ENCODE measurements at places on chromosomes 13 and 19.

DNA sequence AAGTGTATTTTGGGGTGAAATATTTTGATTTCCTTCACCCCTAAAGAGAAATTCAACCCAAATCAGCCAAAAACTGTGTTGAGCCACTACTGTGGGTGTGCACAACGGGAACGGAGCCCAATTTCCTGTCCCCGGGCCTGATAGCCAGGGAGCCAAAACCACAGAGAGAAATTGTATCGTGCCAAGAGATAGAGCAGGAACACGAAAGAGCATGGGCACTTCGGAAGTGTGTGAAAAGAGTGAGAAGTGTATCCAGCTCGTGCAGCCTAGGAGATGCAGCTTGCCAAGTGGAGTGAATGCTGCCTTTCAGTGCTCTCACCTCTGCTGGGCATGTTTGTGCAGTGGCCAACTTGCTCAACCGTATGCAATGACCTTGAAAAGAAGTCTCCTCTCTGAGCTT, 19.4 kb upstream of the PLEKHF1 start:
- no peak for DNase-seq

DNA sequence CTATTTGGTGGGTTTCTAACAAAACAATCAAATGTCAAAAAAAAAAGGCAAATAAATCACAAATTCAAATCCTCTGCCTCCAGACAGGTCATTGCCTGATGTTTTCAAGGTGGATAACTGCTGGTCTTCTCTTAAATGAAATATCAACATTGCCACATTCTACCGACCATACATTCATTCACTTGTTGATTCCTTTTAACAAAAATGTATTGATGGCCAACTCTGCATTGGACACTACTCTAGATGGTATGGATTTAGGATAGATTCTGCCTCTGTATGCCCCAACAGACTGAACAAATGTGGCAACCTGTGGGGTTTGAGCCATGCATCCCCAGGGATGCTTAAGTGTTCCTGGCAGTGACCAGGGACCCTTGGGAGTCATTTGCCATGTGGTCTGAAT, 87.6 kb upstream of the STK24 start:
- DNase-seq = no peak

DNA sequence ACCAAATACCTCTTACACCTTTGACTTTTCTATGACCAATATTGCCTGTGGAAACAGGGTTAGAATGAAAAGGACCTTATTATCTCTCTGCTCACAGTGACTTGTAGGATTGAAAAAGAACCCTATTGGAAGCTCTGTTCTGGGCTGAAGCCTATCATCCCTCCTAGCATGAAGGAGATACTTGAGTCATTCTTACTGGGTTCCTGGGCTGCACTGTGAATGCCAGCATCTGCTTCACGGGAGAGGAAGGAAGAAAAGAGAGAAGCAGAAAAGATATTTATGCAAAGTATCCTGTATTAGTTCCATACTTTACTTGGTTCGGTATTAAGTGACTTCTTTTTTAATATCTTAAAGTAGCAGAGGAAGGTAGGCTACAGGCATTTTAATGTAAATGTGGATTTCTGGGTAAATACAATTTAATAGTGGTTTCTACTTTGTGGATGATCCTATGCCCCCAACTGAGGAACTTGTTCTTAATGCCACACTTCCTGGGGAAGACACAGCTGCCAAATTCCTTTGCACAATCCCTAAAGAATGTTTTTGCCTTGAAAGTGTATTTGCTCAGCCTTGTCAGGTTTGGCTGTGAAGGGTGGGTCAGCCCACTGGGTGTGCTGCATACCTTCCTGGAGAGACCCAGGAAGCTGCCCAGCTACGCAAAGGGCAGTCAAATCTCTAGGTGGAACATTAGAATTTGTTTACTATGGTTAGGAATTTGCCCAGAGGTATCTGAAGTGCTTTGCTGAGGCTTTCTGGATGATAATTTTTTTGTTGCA, 13.7 kb upstream of the SCEL start:
- DNase-seq = no peak

DNA sequence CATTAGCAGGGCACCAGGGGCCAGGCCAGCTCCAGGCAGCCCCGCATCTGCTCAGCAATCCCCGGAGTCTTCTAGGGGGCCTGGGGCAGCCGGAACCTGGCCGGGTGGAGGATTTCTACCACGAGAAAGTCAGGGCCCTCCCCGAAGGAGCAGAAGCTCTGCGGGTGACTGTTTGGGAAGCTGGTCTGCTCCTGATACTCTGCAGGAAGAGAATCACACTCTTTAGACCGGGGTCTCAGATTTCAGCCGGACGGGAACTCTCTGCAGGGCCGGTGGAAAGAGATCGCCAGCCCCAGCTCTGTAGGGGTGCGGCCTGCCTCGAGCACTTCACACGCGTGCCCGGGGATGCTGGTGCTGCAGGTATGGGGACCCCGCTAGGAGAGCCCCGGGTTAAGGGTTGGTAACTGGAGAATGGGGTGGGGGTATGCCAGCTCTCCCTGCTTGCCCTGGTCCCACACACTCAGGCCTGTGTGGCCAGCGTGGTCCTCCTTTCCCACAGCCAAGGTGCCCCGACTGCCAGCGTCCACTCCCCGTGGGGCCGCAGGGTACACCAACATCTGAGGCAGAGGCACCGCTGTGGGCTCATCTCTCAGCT, 20.1 kb downstream of the RASA3 start:
- no peak for DNase-seq

DNA sequence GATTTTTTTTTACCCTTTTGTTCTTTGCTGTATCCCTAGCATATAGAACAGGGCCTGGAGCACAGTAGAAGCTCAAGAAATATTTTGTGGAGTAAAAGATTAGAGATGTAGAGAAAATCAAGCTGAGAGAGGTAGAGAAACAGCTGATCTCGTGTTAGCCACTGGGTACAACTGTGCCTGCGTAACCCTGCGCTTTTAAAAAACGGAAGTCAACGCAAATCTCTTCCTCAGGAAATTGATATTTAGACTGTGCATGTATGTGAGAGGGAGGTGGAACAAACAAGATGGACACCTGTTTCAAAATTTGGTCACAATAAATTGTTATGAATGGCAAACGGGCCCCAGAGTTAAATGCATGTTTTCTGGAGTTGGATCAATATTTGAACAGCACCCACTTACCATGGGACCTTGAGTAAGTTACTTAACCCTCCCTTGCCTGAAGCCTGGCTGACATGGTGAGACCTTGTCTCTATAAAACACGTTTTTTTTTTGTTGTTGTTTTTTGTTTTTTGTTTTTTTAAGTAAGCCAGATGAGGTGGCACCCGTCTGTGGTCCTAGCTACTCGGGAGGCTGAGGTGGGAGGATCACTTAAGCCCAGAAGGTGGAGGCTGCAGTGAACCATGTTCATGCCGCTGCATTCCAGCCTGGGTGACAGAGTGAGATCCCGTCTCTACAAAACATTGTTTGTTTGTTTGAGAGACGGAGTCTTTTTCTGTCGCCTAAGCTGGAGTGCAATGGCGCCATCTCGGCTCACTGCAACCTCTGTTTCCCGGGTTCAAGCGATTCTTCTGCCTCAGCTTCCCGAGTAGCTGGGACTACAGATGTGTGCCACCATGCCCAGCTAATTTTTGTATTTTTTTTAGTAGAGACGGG, 3.3 kb upstream of the EPOR start:
- no peak for DNase-seq

GRCh38 chr19:41694196-41694595, 6.1 kb upstream of the CEACAM7 start:
- DNase-seq = no peak

- DNase-seq = no peak
These were observed 641.0 kb downstream of the FGF9 start for GRCh38 chr13:22311734-22312404.

All from T-helper 1 cell (primary cell).